M059J (cell line): ENCODE measurements at places on chromosomes 4 and X. TPM values are rescaled to one million over a fixed set of nuclear protein-coding genes. Genes with fewer than 3 reads are reported as not detected.

GRCh38 chr4:7828793-7829301 is 110.8 kb downstream of the AFAP1 start:
- peak; percentile 42 for DNase-seq

DNA sequence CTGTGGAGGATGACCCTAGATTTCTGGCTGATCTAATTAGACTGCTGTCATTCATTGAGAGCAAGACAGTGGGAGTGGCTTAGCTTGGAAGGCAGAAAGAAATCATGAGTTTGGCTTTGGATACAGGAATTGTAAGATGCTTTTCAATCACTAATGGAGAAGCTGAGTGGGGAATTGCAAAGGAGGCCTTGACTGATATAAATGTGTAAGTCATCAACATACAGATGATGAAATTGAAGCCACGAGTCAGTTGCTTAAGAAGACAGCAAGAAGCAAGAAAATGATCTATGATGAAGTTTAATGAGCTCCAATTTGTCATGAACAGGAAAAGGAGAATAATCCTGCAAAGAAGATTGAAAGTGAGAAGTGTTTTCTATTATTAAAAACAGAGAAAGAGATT is 136.7 kb upstream of the C1QTNF7 start:
- DNase-seq = no peak

DNA sequence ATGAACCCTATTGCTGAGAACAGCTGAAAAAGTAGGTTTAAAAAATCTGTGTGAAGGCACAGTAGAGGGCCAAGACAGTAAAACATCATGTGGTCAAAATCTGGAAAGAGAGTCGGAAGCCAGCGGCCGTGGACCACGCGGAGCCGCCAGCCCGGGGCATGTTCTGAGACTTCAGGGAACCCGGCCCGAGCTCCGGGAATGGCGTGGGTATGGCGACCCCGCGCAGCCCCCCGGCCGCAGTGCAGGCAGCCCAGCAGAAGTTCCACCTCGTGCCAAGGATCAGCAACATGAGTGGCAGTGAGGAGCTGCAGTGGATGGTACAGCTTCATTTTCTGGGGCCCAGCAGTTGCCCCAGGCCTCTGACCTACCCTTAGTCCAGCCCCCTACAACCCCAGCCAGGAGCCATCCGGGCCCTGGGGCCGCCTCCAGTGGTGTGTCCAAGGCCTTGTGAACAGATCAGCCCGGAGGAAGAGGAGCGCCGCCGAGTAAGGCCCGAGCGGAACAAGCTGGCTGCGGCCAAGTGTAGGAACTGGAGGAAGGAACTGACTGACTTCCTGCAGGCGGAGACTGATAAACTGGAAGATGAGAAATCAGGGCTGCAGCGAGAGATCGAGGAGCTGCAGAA is 94.2 kb downstream of the LARP1B start:
- no peak for DNase-seq

DNA sequence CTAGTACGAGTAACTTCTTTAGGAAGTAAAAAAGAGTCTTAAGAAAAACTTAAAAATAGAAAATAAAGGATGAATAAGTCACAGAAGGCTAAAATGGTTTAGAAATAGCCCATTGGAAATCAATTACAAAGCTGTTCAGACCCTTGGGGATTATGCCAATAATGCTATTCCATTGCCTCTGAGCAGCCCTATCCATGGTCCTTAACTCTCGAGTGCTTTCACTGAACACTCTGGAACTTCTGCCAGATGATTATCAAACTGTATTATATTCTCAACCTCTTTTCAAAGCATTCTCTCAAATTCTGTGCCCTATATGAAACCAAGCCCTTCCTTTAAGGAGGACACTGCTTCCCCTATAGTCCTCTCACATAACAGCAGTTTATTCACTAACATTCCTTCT is 17.0 kb downstream of the SLC9B1 start:
- DNase-seq = peak; percentile 6

DNA sequence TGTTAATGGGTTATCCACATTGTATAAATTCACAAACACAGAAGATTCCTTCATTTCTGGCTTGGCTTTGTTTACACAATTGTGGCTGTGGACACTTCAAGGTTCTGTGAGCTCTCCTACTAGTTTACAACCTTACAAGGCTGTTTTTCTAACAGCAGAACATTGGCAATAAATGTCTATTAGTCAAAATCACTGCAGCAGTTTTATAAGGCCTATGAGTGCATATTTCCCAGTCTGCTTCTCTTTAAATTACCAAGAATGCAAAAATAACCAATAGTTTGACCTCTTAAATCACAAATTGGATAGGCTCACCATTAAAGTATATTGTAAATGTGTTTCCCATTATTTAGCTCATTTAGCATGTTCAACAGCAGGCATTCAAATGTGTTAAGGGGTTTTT is 239.2 kb downstream of the DKK2 start:
- peak; percentile 7 for DNase-seq

- DNase-seq = peak; percentile 97
Observed at GRCh38 chrX:119041175-119041574, 31.6 kb upstream of the CT47C1 start.

DNA sequence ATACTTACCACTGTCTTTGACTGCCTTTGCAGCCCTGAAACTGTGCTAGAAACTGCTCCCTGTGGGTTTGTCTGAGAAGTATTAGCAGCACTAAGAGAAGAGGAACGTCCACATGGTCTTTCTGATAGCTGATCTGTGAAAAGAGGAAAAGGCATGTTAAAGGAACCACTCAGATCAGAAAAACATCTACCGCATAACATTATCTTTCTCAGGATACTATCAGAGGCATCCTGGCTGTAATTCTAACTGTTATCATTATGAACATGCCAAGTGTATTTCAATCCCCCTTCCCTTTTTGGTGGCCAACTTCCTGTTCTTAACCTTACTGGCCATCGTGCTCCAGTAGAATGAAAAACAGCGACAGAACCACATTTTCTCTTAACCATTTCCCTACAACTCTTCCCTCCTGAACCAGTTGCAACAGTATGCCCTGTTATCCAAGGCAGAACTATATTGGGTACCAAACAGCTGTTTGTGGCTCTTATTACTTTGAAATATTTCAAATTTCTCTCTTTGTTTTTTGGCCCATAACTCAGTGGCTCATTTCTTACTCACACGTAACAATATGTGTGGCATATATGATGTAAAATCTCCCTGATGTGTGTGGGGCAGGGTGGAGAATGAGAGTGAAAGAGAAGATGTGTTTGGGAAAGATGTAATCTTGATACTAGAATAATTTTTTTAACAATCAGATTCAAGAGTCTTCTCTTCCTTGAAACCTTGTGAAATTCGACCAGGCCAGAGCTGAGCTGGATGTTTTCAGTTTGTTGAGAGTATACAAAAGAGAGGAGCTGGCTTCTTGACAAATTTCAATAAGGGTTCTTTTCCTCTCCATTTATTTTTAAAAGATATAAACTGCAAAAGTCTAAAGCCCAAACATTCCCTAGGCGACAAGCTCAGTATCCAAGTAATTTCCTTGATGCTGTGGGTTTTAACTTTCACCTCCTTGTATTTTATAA is 35.2 kb downstream of the ARHGEF6 start:
- DNase-seq = no peak

DNA sequence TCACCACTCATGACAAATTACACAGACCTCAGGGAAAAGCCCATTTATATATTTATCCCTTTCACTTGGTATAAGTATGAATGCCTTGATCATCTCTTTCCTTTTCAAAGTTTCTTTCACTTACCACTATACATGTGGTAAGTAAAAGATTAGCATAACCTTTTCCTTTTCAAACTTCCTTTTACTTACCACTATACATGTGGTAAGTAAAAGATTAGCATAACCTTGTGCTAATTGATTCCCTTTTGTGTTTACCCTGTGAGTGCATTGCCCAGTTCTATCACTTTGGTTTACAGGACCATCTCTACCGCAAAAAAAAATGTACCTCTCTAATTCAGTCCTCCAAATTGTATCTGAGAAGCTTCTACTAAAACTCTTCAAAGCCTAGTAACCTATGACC is 32.7 kb upstream of the TCEANC start:
- no peak for DNase-seq

DNA sequence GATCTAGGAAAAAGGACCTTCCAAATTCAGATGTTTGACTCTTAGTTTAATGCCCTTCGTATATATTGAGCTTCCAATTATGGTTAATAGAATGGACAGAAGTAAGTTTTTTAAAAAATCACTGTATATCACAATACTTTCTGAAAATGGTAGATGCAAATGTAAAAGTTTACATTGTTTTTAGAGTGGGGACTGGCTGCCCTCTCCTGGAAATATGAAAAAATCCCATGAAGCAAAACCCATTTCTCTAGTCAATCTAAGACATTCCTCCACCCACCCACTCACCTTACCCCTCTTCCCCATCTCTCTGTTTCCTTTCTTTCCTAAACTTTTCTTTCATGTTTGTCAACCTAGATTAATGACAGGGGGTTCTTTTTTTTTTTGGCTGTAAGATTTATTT is 134.5 kb downstream of the ARHGAP6 start:
- peak; percentile 17 for DNase-seq

GRCh38 chrX:118261151-118261550 is 84.8 kb upstream of the WDR44 start:
- no peak for DNase-seq

- DNase-seq = no peak
Observed at GRCh38 chrX:139898334-139898733, 34.5 kb downstream of the ATP11C start.

Gene MTMR8
- total RNA-seq = not detected in 2 replicates

Gene FRMPD3
- total RNA-seq = 0.05 TPM in 1 of 2 replicates, not detected in the other

Gene SLC6A8
- total RNA-seq = 13.6 and 24.5 TPM in 2 replicates

Gene CT55
- total RNA-seq = 0.25 TPM in 1 of 2 replicates, not detected in the other

Gene PRDM8
- 5.5 and 10.6 TPM in 2 replicates for total RNA-seq
